ENCODE measurements at places on chromosomes 4 and X. TPM values are rescaled to one million over a fixed set of nuclear protein-coding genes. Genes with fewer than 3 reads are reported as not detected.

TBC1D9 gene
- total RNA-seq: 14.4 TPM

PABPC1L2B gene
- total RNA-seq: not detected

TIMM8A gene
- 14.9 TPM for total RNA-seq

ZAR1 gene
- total RNA-seq: not detected

DOCK11 gene
- 21.9 TPM for total RNA-seq

PRDM8 gene
- total RNA-seq: 4.4 TPM

DGKK gene
- total RNA-seq: not detected

MAGEA2 gene
- total RNA-seq: not detected

TXK gene
- total RNA-seq: not detected

SMIM31 gene
- not detected for total RNA-seq

FMR1NB gene
- total RNA-seq: not detected

- peak; percentile 24 for DNase-seq
These were observed 371.4 kb upstream of the FAM241A start for GRCh38 chr4:111773858-111774257.

- no peak for DNase-seq
These were observed at the start of gene GPM6B for GRCh38 chrX:13816643-13817627. TSS of gene GPM6B (minus strand) at chrX:13817093. CDS start at chrX:13816904, 189 bp downstream.

DNA sequence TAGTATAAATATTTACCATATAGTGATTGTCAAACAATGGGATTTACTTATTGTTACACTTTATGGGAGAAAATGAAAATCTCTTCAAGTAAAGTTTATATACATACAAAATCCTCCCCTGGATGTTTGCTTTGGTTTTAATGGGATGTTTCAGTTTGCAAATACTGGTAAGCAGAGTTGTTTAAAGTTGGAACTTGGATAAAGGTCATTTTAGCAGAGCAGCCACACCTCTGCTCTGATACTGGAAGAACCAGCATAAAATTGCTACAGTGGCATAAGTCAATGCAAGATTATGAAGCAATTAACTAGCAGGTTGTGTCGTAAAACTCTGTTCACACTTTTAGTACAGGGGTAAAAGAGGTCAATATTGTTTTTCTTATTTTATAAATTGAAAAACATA lies 101.2 kb downstream of the TRAPPC11 start:
- DNase-seq: no peak

- no peak for DNase-seq
These were observed 148.8 kb downstream of the POLA1 start for GRCh38 chrX:24842486-24842885.

GRCh38 chr4:3658530-3658913 lies 107.7 kb upstream of the ADRA2C start:
- no peak for DNase-seq

DNA sequence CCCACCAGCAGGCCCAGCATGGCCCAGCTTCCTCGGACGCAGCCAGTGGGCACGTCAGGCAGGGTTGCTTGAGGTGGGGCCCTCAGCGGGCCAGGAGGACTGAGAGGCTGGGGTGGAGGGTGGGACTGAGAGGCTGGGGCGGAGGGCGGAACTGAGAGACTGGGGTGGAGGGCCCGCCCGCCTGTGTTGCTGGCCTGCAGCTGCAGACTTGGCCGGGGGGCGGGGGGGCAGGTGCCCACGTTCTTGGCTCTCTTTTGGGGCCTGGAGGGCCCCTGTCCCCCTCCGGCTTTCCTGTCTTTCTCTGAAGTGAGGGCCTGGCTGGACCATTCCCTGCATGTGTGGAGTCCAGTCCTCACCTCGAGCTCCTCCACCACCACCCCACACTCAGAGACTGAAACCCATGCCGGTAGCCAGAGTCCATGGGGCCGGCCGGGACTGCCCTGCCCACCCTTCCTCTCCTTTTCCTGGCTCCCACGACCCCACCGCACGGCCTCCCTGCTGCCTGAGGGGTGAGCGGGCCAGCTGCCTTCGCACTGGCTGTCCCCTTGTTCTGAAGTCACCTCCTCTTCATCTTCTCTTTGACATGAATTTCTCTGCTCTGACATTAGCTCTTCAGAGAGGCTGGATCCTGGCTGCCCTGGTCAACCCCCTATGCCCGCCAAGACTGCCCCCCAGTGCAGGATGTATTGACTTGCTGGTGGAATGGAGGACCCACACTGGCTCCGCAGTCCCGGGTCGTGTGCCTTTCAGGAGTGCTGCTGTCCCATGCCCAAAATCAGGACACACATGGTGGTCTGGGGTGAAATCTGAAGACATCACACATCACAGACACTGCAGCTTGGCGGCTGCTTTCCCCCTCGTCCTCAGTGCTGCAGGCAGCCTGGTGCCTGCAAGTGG lies 10.1 kb upstream of the NKX1-1 start:
- no peak for DNase-seq

GRCh38 chr4:21885241-21885640 lies 63.3 kb downstream of the KCNIP4 start:
- DNase-seq: peak; percentile 80

DNA sequence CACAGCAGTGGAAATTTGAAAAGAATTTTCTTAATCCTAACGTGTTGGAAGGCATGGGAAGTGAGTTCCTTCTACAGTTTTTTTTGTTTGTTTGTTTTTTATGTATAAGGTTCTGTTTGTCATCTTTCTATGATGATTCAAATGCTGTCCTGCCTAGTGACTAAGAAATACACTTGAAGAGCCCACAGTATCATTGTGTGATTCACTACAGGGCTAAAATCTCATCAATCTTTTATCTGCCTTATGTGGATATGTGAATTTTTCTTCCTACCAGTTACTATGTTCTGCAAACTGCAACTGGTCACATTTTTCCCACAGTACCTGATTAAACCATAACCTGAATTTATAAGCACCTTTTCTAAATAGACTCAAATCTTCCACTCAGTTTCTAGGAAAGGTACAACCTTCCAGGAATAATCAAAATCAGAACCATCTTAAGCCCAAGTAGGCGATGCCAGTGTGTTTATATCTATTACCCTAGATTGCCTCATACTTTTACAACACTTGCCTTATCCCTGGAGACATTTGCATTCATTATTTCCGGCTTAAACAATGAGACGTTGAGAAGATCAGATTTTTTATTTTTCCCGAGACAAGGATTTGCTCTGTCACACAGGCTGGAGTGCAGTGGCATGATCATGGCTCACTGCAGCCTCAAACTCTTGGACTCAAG lies 214.6 kb upstream of the GALNT7 start:
- peak; percentile 4 for DNase-seq

GRCh38 chr4:83851261-83852084 lies 315.6 kb downstream of the GPAT3 start:
- DNase-seq: peak; percentile 60

- DNase-seq: no peak
These were observed 117.2 kb upstream of the DDX53 start for GRCh38 chrX:22882543-22882942.

DNA sequence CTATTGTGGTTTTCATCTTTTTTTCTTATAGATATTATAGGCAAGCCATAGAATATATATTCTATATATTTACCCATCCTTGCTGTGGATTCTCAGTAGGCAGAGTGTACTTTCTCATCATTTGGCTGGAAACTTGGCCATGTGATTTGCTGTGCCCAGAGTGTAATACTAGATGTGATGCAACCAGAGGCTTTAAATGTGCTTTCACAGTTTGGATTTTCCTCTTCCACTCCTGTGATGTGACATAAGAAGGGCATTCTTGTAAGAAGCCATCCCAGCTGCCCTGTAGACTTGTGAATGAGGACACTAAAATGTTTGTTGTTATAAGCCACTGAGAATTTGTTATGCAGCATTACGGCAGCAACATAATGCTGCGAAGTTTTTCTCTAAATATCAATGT lies 10.4 kb upstream of the HPGDS start:
- DNase-seq: peak; percentile 3

DNA sequence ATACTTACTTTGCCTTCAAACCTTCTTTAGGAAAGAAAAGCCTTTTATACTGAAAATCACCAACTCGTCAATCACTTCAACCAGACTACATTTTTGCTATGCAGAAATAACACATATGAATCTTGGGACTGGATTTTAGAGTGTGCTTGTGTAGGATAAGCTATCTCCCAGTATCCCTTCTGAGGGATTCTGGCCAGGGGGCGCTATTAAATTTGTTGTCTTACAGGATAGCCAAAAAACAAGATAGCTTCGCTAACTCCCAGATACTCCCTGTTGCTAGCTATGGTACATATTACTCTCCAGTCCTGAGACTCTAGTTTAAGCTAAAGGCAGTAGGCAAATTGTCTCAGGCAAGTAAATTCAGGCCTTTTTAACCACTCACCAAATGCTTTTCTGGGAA lies 167.2 kb downstream of the LHFPL1 start:
- no peak for DNase-seq

GRCh38 chr4:4344915-4345527 lies 41.9 kb upstream of the NSG1 start:
- no peak for DNase-seq

DNA sequence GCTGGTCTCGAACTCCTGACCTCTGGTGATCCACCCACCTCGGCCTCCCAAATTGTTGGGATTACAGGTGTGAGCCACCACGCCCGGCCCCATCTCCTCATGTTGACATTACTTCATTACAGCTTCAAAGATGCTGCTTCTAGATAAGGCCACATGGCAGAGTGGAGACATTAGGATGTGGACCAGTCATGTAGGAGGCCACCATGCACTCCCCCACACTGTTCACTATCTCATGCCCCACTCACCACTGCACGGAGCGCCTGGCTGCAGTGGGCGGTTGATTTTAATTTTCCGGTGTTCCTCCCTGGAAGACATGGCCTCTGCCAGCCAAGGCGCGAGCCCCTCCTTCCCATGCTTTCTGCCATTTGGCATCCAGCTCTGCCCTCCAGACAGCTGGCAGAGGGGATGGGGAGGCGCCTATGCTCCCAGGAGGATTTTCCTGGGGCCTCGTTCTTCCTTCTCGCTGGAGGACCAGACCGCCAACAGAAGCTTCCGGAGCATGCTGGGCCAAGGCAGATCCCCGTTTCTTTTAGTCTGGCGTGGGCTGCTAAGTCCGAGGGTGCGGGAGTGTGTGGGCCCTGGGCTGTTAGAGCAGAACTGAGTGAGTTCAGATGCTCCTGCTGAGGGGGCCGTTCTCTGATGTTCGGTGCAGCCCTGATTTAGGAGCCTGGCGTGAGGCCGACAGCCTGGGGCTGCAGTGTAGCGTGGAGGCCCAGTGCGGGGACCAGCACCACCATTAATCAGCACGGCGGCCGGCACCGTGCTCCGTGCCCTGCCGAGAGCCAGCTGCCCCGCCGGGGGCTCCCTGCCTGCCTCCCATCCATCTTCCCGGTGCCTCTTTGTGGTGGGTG lies 93.1 kb downstream of the SORCS2 start:
- no peak for DNase-seq

GRCh38 chr4:108156391-108156790 lies 12.3 kb downstream of the LEF1 start:
- DNase-seq: no peak

DNA sequence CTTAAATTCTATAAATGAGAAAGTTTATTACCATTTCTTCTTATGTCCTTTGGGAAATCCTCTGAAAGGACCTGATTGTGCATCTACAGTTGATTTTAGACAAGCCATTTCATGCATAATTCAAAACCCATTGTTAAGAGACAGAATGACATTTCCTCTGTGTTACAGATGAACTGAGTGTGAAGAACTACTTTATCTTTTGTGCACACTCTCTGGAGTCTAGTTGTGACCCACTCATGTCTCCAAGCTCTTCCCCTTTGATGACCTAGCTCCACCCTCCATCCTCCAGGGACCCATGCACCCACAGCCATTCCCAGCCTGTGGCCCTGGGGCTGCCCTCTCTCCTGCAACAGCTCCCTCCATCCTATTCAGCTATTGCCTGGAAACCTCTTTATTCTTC lies 57.5 kb upstream of the BMPR1B start:
- DNase-seq: no peak

DNA sequence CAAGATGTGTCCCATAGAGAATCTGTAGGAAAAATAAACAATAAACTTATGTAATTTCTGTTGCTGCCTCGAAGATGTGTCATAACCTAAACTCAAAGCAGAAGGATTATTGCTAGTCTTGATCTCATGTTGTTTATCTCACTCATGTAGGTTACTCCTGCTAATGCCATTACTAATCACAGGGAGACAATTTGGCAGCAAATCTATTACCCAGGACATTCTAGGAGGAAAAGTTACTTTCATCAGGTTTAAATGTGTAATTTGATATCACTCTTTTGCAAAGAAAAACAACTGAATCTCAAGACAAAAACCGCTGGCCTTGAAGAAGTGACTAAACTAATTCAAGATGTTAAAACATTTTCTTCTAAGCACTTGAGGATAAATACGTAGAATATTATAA lies 34.0 kb downstream of the LDOC1 start:
- DNase-seq: no peak

GRCh38 chrX:72003811-72004750 lies 93.4 kb downstream of the NHSL2 start:
- peak; percentile 44 for DNase-seq

Measured in GM23248 (cell line).